ENCODE measurements at places on chromosomes 16 and 17.
A peak's percentile ranks its signal among the peaks of the same experiment; 100 is the strongest.

DNA sequence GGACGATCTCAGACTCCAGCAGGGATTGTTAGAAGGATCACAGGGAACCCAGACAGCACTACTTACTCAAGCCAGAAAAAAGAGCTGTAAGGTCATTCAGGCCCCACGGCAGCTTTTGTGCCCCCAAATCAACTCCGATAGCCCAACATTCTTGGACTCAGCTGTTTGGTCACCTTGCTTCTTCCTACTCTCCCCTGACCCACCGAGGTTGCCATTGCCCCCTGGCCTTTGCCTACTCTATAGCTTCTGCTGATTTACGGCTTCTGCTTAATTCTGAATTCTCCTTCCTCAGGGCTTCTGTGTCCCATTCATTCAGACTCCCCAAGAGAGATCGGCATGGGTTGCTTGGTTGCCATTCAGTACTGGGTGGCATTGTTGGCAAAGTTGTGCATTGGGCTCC lies 8.6 kb upstream of the ITPRIPL2 start:
- H3K27ac ChIP-seq, result no peak overlapping the region
- no peak for DNase-seq
- peaks cover 24% of the 10 kb centered on the region for H3K4me1 ChIP-seq

DNA sequence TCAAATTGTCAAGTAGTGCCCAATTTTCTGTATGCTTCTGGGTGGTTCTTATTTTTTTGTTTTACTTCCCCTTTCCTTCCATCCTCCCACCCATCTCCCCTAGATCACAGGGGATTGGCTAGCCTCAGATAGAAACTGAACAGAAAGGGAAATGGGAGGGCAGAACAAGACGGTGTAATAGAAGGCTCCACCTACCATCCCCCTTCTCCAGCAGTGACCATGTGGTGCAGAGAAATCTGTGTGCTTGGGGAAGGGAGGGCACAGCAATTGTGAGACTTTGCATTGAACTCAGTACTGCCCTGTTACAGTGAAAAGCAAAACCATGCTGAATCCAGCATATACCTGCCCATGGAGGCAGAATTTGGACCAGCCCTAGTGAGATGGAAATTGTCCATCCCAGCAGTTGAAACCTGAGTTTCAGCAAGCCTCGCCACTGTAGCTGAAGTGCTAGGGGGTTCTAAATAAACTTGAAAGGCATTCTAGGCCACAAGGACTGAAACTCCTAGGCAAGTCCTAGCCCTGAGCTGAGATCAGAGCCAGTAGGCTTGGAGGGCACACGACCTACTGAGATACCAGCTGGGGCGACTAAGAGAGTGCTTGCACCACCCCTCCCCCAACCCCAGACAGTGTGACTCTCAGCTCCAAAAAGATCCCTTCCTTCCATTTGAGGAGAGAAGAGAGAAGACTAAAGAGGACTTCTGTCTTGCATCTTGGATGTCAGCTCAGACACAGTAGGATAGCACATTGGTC lies 5.2 kb downstream of the SLFN11 start:
- no peak overlapping the region for H3K27ac ChIP-seq
- H3K4me3 ChIP-seq, result no peak overlapping the region
- DNase-seq, result no peak
- no peaks in the 10 kb centered on the region for H3K36me3 ChIP-seq
- no peaks in the 10 kb centered on the region for H3K27me3 ChIP-seq

- no peak overlapping the region for H3K4me3 ChIP-seq
- H3K27me3 ChIP-seq, result peaks cover 29% of the 10 kb centered on the region
- no peak for DNase-seq
- no peaks in the 10 kb centered on the region for H3K4me1 ChIP-seq
Measured at GRCh38 chr17:30082773-30083172, 33.8 kb upstream of the NSRP1 start.

- H3K4me1 ChIP-seq, result peaks cover 29% of the 10 kb centered on the region
- H3K4me3 ChIP-seq, result no peak overlapping the region
- no peaks in the 10 kb centered on the region for H3K36me3 ChIP-seq
- H3K27me3 ChIP-seq, result no peaks in the 10 kb centered on the region
- peak; percentile 49 for DNase-seq
Measured at GRCh38 chr16:58022601-58023371, 2.8 kb upstream of the MMP15 start.
